ENCODE measurements at places on chromosomes 7 and 10.

- DNase-seq, result no peak
Measured at GRCh38 chr7:157930926-157931466, 594.2 kb downstream of the DNAJB6 start.

DNA sequence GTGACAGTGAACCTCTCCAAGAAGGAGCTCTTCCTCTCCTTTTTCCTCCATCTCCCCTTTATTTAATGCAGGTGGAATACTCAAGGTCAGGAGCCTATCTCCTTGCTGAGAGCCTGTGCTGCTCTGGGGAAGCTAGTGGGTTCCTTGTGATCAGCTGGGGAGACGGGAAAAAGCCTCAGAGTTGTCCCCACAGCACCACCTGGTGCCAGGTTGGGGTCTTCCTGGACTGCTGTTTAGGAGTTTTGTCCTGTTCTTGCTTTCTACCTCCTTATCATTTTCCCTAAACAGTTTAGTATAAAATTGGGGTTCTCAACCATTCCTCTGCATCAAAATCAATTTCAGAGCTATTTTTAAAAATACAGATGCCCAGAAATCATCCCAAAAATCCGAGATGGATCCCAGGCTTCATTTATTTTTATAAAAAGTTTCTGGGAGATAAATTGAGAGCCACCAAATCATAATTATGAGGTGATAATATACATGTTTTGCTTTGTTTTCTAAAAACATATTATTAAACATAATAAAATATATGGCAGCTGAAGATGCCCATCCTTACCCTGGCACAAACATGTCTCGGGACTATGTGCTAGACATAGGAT, 44.3 kb downstream of the MACC1 start:
- DNase-seq, result no peak

DNA sequence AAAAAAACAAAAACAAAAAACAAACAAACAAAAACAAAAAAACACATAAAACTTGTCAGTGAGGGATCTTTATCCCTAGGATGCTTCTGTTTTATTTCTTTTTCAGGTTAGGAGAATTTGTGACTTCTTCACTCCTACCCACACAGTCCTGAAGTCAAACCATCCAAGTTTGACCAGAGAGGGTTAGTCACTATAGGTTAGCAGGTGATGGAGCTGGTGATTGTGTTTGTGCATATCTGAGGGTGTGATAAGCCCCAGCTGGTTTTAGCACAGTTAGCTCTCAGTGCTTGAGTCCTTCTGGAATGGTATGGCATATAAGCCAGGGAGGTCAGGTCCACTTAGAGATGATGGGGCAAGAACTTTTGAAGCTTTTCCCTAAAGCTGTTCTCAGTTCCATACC, 11.8 kb upstream of the IKZF1 start:
- DNase-seq, result no peak

DNA sequence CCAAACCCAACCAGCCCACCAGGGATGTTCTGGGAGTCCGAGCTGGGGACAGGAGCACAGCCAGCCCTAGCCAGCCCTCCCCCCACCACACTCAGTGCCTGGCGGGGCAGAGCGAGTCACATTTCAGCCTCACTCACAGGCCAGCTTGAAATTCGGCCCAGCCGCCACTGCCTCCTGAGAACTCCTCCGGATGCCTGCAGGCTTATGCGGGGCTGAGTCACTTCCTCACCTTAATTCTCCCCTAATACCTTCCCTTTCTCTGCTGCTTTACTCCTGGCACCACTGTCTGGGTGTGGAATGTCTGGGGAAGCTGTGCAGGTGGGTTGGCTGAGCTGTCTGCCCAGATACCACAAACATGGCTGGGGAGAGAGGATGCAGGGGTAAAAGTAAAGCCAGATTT, 22.6 kb upstream of the DLG5 start:
- DNase-seq, result no peak

DNA sequence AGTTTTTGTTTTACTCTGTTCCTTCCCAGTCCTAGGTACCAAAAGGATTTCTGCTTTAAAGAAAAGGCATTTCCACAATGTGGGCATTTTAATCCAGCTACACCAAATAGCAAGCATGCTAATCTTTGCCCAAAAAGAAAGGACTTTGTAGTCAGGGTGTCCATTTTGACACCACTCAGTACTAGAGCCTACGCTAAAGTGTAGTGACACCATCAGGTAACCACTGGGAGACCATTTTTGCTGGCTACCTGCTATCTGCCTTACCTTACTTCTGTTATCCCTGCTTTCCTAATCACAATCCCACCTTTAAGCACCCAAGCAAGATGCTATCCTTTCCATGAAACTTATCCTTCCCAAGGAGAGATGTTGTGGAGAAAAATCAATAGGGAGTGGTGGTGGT, 129.7 kb downstream of the VPS50 start:
- no peak for DNase-seq

GRCh38 chr10:93856349-93857145, 37.2 kb upstream of the SLC35G1 start:
- DNase-seq, result no peak

DNA sequence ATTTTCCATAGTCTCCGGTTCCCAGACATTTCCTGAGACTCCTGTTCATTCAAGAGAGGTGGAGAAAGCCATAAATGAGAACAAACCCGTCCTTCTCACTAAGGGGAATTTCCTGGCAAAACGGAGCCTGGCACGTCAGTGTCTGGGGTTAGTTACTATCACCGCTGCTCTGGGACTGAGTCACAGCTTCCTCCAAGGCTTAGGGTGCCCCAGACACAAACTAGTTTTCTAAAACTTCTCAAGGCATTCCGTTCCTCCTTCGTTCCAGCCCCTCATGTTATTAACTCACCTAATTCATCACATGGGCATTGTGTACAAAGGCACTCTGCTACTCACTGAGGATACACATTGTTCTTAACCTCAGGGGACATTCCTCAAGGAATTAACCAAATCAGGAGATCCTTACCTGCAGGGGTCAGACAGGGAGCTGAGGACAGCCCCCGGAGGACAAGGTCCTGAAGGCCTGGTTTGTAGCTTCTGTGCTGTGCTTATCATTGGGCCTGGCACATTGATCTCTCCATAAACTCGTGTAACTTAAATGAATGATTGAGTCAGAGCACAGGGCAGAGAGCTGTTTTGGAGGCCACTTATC, 103.0 kb upstream of the KLF6 start:
- peak; percentile 72 for DNase-seq

- no peak for DNase-seq
Measured at GRCh38 chr10:11927746-11928145, 104.6 kb downstream of the PROSER2 start.

DNA sequence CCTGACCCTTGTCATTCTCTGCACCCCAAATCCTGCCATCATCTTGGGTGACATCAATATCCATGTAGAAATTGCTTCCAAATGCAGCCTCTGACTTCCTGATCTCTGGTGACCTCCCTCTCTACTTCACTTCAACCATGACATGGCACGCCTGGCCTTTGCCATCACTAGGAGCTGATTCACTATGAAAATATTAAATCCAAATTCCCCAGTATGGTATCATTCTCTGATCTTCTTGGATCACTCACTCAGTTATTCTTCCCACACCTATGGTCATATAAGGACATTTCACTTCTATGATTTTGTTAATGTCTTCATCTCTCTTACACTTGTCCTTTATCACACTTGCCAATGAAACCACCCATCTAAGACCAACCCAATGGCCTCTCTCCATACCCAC, 73.7 kb upstream of the ODAD2 start:
- DNase-seq, result no peak

DNA sequence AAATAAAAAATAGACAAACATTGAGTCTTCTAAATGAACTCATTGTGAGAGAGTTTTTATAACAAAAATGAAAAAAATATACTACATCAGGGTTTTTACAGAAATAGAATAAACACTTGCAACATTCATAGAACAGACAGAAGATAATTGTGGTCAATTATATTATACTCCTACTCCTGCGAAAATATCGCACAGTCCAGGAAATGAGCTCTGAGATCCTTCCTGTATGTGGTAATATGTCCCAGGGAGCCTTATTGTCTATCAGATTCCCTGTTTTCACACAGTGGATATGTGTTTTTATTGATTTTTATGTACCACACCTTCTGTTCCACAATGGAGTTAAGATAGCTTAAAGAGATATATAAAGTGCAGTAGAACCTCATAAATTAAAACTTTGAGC, 27.5 kb upstream of the RELN start:
- no peak for DNase-seq

GRCh38 chr7:100946766-100947365, 2.5 kb upstream of the MUC3A start:
- no peak for DNase-seq

GRCh38 chr7:77501192-77501515, 35.9 kb upstream of the PTPN12 start:
- no peak for DNase-seq

DNA sequence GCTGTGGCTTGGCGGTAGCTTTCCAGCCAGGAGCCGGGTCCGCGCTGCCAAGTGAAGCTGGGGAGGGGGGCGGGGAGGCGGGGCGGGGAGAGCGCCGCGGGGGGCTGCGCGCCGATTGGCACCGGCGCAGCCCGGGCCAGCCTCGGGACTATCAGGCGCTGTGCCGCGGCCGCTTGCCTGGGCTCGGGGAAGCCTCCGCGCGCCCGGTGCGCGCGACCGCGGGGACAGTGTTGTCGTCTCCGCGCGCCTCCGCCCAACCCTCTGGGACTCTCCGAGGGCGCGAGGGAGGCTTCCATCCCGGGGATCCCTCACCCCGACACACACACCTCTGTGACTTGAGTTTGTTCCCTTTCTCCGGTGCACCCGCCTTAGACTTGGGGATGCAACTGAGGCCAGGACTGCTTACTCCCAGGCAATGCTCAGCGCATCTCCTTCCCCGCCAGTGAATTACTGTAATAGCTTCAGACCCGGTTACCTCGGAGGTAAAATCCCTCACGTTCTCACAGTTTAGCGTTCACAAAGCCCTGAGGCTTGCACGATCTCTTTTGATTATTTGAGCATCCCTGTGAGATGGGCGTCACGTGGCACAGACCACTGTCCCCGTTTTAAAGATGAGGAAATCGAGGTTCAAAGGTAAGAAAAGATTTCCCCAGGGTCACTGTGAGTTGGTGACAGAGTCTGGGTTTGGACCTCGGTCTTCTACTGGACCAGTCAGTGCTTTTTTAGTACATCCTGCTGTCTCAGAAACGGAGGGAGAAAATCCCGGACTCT, at the start of gene NKX1-2:
Gene NKX1-2, minus strand, starts transcription at position 24 of the 771 bp plus-strand sequence. CDS start 92 bp downstream, outside the sequence.
- no peak for DNase-seq

DNA sequence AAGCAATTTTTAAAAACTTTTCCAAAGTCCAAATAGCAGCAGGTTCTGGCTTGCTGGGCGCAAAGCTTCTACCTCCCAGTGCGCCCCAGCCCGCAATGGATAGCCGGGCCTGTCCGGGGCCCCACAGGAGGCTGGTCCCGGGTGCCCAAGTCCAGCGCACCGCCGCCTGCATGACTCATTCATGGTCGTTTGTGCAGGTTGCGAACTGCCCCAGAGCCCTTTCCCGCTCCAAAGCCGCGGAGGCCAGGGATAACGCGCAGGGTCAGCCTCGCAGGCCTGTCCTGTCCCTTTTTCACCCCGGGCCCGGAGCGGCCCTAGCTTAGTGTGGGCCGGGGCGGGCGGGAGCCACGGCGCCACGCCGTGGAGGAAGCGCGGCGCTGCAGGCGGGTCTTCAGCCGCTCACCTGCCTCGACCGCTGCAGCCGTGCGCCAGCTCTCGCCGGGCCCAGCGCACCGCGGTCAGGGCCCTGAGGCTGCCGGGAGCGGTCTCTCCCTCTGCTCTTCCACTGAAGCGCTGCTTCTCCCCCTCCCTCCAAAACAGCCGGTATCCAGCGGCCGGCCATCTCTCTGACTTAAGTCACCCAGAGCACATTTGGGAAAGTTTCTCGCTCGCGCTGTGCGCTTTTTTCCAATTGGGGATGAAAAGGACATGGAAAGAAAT, 1.7 kb upstream of the EGR2 start:
- DNase-seq, result peak; percentile 70

DNA sequence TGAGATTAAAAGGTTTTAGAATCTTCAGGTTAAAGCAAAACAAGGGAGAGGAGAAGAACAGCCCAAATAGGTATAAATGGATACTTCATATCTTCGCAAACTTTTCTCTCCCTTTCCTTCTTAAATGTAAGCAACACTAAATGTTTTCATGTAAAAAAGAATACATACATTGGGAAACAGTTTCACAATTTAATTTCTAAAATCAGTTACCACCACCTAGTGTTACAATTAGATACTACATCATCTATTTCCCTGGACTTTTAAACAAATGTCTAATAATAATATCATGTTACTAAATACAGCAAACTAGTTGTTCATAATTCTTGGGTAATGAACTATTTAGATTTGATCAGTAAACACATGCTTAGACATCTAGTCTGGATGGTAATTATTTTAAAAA, 35.8 kb downstream of the MINDY3 start:
- no peak for DNase-seq

DNA sequence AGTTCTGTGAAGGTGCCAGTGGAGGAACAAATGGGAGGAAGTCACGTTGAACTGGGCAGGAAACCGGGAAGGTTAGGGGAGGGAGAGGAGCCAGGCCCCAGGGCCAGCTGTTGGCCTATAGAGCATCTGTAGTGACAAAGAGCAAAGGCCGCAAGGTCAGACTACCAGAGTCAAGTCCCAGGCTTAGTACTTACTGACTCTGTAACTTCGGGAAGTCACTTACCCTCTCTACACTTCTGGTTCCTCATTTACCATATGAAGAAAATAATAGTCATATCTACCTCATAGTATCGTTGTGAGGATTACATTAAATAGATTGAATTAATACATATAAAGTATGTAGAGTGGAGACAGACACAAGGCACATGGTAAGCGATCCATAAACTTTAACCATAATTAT, 101.8 kb upstream of the FZD1 start:
- no peak for DNase-seq

DNA sequence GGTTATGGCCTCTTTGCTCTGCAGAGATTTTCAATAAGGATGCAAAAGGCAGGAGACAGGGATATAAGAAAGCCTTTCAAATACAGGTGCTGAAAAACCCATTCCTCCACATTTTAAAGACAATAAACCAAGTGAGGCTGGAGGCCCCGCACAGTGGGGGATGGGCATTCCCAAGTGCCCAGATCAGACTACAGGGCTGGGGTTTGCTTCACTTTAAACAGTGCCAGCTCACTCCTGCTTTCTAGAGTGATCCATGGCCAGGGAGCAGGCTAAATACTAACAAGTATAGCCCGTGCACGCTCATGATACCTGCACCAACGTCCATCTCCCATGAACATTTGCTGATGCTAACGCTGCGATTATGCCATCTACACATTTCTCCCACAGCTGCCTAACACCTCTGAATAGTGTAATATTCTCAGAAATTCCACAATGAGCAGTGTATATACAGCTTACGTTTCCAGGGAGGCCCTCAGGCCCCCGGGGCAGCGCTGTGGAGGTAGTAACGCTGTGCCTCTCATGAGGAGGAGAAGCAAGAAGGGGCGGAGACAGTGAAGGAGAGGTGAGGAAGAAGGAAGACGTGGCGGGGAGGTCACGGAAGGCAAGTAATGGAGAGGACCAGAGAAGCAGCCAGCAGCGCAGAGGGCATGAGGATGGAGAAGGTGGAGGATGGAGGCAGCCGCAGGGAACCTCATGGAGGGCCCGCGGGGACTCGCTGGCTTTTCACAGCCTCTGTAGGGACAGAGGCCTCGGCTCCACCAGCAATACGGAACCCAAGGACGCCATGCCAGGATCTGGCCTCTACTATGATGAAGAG, 141.7 kb downstream of the USP6NL start:
- no peak for DNase-seq

- no peak for DNase-seq
Measured at GRCh38 chr10:98196985-98197384, 62.5 kb downstream of the R3HCC1L start.
